ENCODE measurements at places on chromosomes 12 and 14.

GRCh38 chr12:71686658-71687025 lies 760 bp downstream of the TMEM19 start:
- DNase-seq, result no peak
- no peaks in the 10 kb centered on the region for H3K27me3 ChIP-seq
- peak overlapping the region; percentile 94 for H3K4me3 ChIP-seq
- peaks cover 34% of the 10 kb centered on the region for H3K4me1 ChIP-seq

- H3K27me3 ChIP-seq, result peaks cover 1% of the 10 kb centered on the region
- H3K4me3 ChIP-seq, result no peak overlapping the region
- H3K36me3 ChIP-seq, result no peaks in the 10 kb centered on the region
- DNase-seq, result no peak
- H3K4me1 ChIP-seq, result peaks cover 16% of the 10 kb centered on the region
- H3K27ac ChIP-seq, result no peak overlapping the region
These were observed 906.9 kb downstream of the NRXN3 start for GRCh38 chr14:79077096-79077495.

DNA sequence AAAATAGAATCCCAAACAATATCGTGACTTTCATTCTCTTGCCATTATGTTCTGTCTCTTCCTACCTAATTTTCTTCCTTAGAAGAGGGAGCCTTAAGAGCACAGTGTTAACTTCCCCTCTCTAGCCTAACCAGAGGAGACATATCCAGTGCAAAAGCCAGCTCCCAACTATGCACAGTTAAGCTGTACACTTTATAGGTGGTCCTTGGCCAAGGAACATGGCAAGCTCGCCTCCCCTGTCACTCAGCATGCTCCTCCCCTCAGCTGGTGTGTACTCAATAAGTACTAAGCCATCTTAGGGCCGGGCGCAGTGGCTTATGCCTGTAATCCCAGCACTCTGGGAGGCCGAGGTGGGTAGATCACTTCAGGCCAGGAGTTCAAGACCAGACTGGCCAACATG lies 255.1 kb upstream of the TMPO start:
- no peak overlapping the region for H3K27ac ChIP-seq
- no peaks in the 10 kb centered on the region for H3K36me3 ChIP-seq
- no peaks in the 10 kb centered on the region for H3K4me1 ChIP-seq

GRCh38 chr14:22843123-22843925 lies 6.9 kb downstream of the MMP14 start:
- no peak for DNase-seq
- H3K36me3 ChIP-seq, result peaks cover 59% of the 10 kb centered on the region
- peaks cover 48% of the 10 kb centered on the region for H3K4me1 ChIP-seq
- peak overlapping the region; percentile 75 for H3K27ac ChIP-seq
- no peaks in the 10 kb centered on the region for H3K27me3 ChIP-seq

GRCh38 chr14:95045106-95045701 lies 112.1 kb downstream of the DICER1 start:
- peaks cover 14% of the 10 kb centered on the region for H3K27me3 ChIP-seq
- H3K27ac ChIP-seq, result peak overlapping the region; percentile 33
- peaks cover 85% of the 10 kb centered on the region for H3K4me1 ChIP-seq
- peak overlapping the region; percentile 21 for H3K4me3 ChIP-seq
- no peak for DNase-seq

DNA sequence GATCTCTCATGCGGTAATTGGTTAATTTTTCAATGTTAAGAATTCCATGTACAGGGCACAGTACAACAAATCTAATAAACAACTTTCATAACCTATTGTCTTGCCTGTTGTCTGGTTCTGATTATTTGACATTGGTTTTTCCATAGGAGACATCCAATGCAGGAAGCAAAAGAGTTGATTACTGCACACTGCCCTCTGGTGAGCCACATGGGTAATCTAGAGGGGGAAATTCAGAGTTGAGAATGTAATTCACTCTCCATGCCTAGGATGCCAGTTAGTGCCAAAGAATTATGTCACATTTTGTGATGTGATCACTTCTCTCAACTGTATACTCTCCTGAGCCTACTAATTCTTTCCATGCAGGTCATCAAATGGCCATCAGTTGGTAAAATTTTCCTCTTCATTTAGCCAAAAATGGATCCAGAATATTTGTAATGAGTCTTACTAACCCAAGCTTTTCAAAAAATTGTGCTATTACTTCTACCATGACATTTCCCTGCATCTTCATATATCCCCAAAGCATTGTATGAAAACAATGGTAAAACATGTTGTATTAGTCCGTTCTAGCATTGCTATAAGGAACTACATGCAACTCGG lies 17.7 kb upstream of the CCDC91 start:
- H3K27ac ChIP-seq, result no peak overlapping the region
- DNase-seq, result peak; percentile 15
- H3K27me3 ChIP-seq, result peaks cover 4% of the 10 kb centered on the region
- no peak overlapping the region for H3K4me3 ChIP-seq
- no peaks in the 10 kb centered on the region for H3K36me3 ChIP-seq
- peaks cover 21% of the 10 kb centered on the region for H3K4me1 ChIP-seq

DNA sequence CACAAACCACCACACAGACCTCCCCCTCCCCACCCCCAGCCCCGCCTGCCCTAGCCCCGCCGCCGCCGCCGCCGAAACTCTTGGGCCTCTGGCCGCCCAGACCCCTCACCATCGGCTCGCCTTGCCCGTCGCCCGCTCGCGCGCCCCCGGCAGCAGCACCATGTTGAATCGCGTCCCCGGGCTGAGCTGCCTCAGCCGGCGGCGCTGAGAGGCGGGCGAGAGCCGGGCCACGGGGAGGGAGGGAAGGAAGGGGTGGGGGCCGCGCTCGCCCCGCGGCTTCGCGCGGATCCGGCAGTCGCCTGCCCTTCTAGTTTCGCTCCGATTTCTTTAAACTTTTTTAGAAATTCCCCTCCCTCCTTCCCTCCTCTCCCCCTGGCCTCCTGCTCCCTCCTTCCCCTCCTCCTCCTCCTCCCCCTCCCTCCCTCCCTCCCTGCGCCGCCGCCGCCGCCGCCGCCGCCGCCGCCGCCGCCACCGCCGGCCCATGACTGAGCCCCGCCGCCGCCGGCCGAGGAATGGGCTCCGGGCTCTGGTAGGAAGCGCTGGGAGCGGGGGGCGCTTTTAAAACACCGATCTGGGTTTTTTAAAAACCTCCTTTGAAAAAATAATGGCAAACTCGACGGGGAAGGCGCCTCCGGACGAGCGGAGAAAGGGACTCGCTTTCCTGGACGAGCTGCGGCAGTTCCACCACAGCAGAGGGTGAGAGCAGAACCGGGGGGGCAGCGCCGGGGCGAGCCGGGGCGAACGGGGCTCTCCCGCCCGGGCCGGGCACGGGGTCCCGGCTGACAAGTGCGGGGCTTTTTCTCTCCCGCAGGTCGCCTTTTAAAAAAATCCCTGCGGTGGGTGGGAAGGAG lies at the start of gene ARID2:
Gene ARID2 (plus strand): TSS at position 474 of the 851 bp plus-strand sequence. CDS start 131 bp downstream, at position 605.
- H3K4me3 ChIP-seq, result peak within 1 kb of the TSS; percentile 99
- peaks cover 25% of the 10 kb centered on the region for H3K36me3 ChIP-seq
- H3K4me1 ChIP-seq, result peaks cover 33% of the 10 kb centered on the region
- DNase-seq, result peak; percentile 74
- no peaks in the 10 kb centered on the region for H3K27me3 ChIP-seq
- peak within 1 kb of the TSS; percentile 100 for H3K27ac ChIP-seq

DNA sequence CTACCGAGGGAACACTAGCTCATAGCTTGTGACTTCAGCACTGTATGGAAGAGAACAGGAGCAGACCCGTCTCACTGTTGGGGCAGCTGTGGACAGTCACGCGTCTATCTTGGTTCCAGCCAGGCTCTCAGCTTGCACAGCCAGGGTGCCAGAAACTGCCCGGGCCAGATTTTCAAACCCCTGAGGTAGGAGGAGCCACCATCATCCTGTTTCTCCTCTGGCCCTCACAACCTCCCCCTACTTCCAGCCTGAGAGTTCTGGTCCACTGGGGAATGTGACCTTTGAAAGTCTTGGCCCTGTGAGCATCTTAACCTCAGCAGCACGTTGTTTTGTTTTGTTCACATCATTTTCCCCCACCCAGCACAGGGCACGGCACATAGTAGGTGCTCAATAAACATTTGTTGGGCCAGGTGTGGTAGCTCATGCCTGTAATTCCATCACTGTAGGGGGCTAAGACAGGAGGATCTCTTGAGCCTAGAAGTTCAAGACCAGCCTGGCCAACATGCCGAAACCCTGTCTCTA lies 50.4 kb downstream of the PSMA6 start:
- no peaks in the 10 kb centered on the region for H3K36me3 ChIP-seq
- H3K27ac ChIP-seq, result no peak overlapping the region
- no peak for DNase-seq

DNA sequence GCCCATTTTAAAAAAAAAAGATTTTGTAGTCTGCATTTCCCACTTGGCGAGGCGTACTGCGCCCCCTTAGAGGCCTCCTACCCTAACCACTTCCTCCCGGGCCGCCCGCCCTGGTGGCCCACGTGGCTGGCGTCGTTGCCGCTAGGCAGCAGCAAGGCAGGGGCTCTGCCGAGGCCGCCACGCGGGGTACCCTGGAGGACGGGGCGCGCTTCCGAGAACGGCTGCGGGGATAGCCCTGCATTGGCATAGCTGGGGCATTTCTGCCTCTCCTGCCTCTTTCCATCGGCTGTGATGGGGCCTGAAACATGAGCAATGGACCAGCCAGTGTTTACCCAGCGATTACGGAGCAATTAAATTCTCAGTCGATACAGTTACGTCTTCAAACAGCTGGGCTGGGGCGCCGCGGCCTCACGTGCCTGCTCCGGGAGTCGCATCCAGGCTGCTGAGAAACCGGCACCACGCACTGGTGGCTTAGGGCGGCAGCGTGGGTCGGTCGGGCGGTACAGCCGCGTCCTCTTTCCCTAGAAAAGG lies 38.0 kb downstream of the IQSEC3 start:
- DNase-seq, result no peak
- H3K4me3 ChIP-seq, result peak overlapping the region; percentile 20

- no peaks in the 10 kb centered on the region for H3K27me3 ChIP-seq
- DNase-seq, result no peak
- H3K4me1 ChIP-seq, result no peaks in the 10 kb centered on the region
- no peak overlapping the region for H3K27ac ChIP-seq
- H3K36me3 ChIP-seq, result peaks cover 30% of the 10 kb centered on the region
These were observed 69.2 kb downstream of the NOVA1 start for GRCh38 chr14:26528415-26529182.

- H3K36me3 ChIP-seq, result no peaks in the 10 kb centered on the region
- peak; percentile 69 for DNase-seq
- H3K4me3 ChIP-seq, result peak overlapping the region; percentile 80
- peaks cover 82% of the 10 kb centered on the region for H3K27me3 ChIP-seq
- H3K27ac ChIP-seq, result no peak overlapping the region
These were observed 536 bp upstream of the TUNAR start for GRCh38 chr14:95875831-95876760.

DNA sequence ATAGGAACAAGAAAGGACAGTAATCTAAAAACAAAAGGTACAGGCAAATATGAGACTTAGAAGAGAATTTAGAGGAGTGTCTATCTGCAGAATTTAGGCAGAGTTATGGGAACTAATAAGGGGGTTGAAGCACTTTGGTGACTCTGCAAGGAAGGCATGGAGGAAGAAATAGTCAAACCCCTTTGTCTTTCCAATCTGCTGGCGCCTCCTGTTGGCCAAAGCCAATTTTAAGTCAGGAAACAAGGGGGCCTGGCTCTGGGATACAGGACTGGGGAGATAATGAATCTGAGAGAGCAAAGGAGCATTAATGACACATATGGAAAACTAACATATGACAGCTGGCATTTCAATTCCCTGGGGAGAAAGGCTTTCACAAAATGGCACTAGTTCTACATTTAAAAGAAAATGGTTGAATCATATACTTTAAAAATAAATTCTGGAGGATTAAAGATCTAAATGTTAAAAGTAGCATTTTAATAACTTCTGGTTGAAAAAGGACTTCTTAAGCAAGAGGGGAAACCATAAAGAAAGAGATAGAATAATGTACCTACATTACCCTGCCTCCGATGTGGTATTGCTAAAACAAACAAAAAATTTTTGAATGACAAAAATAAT lies 48.5 kb upstream of the CSRP2 start:
- H3K36me3 ChIP-seq, result no peaks in the 10 kb centered on the region
- peaks cover 31% of the 10 kb centered on the region for H3K4me1 ChIP-seq
- peak; percentile 46 for DNase-seq
- H3K4me3 ChIP-seq, result no peak overlapping the region
- H3K27ac ChIP-seq, result no peak overlapping the region

DNA sequence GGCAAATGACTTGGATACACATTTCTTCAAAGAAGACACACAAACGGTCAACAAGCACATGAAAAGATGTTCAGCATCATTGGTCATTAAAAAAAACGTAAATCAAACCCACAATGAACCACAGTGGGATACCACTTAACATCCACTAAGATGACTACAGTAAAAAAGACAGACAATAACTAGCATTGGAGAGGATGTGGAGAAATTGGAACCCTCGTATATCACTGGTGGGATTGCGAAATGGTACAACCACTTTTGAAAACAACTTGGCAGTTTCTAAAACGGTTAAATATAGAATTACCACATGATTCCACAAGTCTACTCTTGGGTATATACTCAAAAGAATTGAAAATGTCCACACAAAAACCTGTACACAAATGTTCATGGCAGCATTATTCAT lies 25.2 kb upstream of the PPFIBP1 start:
- H3K36me3 ChIP-seq, result no peaks in the 10 kb centered on the region
- H3K4me3 ChIP-seq, result no peak overlapping the region
- DNase-seq, result no peak
- no peaks in the 10 kb centered on the region for H3K27me3 ChIP-seq
- no peak overlapping the region for H3K27ac ChIP-seq
- H3K4me1 ChIP-seq, result no peaks in the 10 kb centered on the region

- H3K4me3 ChIP-seq, result no peak overlapping the region
- H3K4me1 ChIP-seq, result no peaks in the 10 kb centered on the region
- no peak overlapping the region for H3K27ac ChIP-seq
- H3K27me3 ChIP-seq, result peaks cover 8% of the 10 kb centered on the region
- H3K36me3 ChIP-seq, result no peaks in the 10 kb centered on the region
These were observed 16.1 kb upstream of the SLC38A4 start for GRCh38 chr12:46841891-46842290.

GRCh38 chr14:54490445-54491175 lies 1.8 kb upstream of the GMFB start:
- peaks cover 8% of the 10 kb centered on the region for H3K27me3 ChIP-seq
- peaks cover 14% of the 10 kb centered on the region for H3K36me3 ChIP-seq
- no peak overlapping the region for H3K4me3 ChIP-seq
- H3K27ac ChIP-seq, result no peak overlapping the region

DNA sequence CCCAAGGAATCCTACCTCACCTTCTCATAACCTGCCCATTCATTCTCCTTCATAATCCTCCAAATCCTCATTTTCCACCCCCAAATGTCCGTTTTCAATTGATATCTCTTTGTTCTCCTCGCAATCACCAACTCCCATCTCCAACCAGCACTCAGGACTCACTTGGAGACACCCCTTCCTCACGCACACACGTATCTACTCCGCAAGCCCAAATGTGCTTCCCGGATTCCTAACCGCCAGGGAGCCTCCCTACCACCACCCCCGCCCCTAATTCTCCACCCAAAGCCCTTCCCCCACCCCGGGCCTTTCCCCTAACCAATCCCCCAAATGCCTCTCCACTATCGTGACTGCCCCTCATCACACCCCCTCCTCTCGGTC lies 304 bp downstream of the KCTD10 start:
- H3K36me3 ChIP-seq, result no peaks in the 10 kb centered on the region
- H3K4me3 ChIP-seq, result peak overlapping the region; percentile 99
- H3K27me3 ChIP-seq, result no peaks in the 10 kb centered on the region
- peak overlapping the region; percentile 100 for H3K27ac ChIP-seq
- no peak for DNase-seq
- peaks cover 44% of the 10 kb centered on the region for H3K4me1 ChIP-seq
